Hematopoietic multipotent progenitor cell treated with erythropoietin and hydrocortisone succinate and interleukin-3 and kit ligand, for 17 days (in vitro differentiated cells): ENCODE measurements at places on chromosomes 5 and 9.

DNA sequence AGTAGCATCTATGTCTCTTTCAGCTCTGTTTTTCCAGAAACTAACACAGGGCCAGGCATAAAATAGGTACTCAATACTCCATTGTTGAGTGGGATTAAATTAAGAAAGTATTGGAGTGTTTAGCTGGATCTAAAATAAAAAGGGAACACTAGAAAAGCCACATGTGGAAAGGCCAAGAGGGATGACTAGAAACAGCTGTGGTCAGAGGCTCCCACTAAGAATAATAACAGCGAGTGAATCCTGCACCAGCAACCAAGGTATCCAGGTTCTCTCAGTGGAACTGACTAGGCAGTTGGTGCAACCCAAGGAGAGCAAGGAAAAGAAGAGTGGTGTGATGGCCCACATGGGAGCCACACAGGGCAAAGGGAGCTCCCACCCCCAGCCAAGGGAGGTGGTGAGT is 31.5 kb upstream of the RGMB start:
- DNase-seq = no peak

DNA sequence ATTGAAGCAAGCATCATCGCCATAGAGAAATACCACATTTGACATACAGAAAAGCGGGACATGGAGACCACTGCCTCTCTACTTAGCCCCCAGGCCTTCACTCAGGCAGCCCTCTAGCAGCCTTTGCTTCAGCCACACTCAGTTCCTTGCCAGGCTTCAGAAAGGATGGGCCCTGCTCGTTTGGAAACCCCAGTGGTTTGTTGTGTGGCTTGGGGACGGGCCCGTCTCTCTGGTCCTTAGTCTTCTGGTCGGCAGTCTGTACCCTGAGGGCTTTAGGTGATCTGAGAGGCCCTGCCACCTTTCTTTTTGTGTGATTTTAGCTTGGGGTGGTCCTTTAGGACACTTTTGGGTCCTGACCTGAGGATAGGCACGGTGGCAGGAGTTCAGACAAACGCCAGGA is 21.1 kb upstream of the ARSI start:
- no peak for DNase-seq

- DNase-seq = no peak
These were observed 296.6 kb upstream of the RASA1 start for GRCh38 chr5:86971034-86971571.

DNA sequence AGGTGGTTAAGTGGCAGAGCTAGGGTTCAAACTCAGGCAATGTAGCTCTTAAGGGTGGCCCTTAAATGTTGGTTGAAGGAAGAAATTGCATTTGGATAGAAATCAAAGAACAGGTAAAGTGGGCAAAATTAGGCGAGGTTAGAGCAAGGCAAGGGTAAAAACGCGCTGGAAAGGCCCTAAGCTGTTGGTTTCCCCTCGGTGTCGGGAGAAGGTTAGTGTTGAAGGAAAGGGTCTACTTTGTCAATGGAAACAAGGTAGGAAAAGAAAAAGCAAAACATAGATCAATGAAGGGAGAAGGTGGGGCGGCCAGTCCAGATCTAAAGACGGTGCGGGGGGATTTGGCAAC is 431 bp downstream of the FASTKD3 start:
- DNase-seq = peak; percentile 12

DNA sequence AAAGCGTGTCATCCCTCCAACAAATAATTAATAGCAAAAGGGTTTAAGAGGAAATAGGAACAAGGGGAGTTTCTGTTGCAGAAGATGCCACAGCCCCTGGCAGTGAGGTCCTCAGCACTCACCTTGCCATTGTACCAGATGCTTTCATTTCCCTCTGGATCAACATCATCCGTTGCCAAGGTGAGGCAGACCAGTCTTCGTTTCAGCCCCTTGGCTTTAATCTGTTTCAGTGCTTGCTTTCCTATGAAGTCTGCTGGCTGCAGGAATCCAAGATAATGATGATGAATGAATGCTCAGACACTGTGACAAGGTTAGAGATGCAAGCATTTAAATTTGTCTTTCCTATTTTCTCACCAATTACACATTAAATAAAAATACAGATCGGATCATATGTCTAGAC is 20.0 kb upstream of the ARSB start:
- no peak for DNase-seq

DNA sequence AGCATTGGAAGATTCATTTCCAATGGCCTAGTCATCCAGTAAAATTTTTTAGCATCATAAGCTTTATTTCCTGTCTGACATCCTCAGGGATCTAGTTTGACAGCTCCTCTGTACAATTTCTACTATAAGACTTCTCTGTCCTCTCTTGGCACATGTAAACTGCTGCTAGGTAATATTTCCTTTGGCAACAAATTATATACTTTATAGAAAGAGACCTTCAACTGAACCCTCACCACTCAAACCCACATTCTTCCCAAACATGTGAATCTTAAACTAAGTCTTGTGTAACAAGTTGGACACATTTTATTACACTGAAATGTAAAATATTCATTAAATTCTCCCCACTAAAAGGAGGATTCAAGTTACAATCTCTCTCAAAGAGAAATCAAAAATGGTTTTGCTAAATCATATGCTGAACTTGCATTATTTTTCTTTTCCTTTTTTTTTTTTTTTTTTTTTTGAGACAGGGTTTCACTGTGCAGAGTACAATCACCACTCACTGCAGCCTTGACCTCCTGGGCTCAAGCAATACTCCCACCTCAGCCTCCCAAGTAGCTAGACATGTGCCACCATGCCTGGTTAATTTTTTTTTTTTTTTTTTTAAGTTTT is 36.9 kb downstream of the SCAI start:
- DNase-seq = no peak

- no peak for DNase-seq
These were observed 251.8 kb upstream of the CDH9 start for GRCh38 chr5:27290172-27290571.

DNA sequence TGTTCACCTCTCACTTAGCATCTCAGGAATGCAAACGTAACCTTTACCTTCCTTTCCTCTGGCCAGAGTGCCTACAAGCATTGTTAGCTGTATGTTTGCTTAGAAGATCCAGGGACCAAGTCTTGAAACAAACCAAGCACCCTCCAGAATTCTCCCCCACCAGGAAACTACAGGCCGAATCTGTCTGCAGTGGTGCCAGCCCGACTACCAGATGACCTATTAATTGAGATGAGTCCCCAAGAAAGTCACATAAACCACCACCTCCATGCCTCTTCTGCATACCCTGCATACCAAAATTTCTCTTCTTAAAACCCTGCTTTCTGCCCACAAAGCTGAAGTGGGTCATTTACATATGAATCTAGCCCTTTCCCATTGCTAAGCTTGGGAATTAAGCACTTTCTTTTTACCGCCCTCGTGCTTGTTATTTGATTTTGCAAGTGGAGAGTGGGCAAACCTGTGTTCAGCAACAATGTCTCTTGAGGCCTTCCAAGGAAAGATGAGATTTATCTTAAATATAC is 1239.1 kb downstream of the CDH12 start:
- no peak for DNase-seq

DNA sequence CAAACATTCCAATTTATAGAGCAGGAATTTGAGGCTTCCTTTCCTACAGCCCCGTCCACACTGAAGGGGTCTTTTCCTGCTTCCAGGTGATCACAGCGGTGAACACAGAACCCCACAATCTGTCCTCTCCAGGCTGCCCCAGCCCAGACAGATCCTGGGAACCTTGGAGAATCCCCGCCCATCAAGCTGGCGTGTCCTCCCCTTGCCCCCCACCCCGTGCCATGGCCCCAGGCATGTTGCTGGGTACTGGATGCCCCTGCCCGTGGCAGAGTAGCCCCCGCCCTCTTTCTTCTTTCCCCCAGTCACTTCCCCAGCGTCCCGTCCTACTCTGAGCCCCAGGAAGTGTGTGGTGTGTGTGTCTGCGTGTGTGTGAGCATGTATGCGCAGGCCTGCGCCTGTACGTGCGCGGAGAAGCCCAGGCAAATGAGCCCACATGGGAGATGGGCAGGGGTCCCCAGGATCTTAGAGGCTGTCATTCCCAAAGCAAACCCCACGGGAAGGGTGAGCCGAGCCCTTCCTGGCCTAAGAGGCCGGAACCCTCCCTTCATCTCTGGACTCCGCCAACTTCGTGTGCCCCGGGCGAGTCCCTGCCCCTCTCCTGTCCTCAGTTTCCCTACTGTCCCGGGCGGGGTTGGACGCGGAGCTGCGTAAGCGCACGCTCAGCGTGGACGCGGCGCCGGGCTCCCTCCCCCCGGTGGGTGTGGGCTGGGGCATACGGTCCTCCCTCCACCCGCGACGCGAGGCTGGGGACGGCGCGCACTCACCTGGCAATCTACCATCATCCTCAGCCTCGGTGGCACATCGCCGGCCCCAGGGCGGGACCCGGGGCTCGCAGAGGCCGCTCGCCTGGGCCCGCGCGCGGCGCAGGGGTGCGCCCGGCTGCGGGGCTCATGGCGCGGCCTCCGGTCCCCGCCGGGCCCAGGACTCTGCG is 15.2 kb downstream of the GBGT1 start:
- DNase-seq = peak; percentile 79

DNA sequence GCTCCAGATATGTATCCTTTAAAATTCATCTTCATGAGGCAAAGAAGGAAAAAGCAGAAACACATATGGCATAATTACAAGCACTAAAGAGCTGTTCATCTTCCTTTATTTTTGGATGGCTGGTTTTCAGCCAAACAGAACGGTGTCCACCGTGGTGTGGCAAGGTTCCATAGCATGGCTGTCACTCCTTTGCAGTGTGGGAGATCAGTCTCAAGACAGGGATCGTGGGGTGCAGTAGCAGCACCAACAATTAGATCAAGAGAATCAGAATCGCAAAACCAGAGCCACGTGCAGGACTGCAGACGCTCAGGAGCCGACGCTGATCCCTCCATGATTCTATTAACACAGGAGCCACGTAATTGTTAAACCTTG is 79.5 kb downstream of the SEMA4D start:
- DNase-seq = no peak

DNA sequence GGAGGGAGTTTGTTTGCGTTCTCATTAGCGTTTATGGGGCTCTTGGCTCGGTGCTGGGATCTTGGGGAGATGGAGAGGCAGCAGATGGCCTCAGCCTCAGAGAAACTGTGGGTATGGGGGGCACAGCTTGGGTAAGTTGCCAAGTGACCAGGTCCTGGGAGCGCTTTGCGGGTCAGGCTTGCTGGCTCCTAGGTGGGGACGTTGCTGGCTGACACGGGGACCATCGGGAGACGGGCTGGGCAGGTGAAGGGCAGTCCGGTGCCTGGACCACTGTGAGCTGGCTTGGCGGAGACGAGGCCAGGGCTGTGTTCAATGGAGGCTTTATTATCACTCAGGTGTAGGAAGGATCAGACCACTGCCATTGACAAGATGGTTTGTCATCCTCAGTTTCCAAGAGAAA is 30.0 kb downstream of the FGD3 start:
- DNase-seq = no peak

- no peak for DNase-seq
These were observed 720.8 kb upstream of the ZNF608 start for GRCh38 chr5:125467222-125467621.

DNA sequence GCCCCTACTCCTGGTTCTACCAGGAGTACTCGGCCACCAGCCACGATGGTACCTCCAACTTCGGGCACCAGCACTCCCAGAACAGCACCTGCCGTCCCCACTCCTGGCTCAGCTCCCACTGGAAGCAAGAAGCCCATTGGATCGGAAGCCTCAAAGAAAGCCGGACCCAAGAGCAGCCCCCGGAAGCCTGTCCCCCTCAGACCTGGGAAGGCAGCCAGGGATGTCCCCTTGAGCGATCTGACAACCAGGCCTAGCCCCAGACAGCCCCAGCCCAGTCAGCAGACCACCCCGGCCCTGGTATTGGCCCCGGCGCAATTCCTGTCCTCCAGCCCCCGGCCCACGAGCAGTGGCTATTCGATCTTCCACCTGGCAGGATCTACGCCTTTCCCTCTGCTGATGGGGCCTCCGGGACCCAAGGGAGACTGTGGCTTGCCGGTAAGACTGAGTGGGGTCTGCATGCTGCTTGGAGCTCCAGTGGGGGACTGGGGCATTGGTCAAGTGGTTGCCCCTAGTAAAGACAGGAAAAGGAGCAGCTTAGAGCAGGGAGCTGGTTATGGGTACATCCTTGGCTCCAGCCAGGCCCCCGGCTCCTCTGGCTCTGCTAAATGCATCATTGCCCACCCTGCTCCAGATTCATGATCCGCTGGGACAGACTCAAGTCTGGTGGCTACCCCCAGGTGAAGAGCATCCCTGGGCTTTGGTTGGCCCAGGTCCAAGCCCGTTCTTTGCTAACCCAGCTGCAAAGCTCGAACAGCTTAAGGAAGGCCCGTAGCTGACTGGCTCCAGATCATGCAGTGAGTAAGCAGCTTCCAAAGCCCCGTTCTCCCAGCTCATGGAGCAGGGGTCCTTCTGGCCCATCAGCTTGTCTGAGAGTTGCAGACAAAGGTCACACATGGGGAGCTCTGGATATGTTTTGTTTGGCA is 14.0 kb downstream of the COL27A1 start:
- DNase-seq = no peak

DNA sequence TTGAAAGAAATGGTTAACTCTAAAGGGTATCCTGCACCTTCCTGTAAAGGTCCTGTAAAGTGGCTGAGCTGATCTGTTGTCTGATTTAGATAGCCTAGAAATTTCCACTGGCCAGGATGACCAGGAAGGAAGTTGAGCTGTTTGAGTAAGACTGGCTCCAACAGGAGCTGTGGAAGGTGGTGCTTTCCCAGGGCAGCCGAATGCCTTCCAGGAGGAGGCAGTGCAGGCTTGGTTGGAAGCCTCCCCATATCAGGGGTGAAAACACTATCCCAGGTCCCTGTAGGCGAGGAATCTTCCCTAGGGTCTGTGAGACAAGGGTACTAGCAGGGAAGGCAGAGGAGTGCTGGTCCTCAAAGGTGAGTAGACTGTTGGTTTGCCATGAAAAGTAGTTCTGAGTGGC is 98.4 kb downstream of the LIX1 start:
- no peak for DNase-seq

- no peak for DNase-seq
These were observed 194.3 kb downstream of the PALM2AKAP2 start for GRCh38 chr9:109974143-109974917.

GRCh38 chr5:148312153-148312552 is at the start of gene SPINK7:
Gene SPINK7 (plus strand): TSS chr5:148312423. CDS start chr5:148312484, 61 bp downstream.
- no peak for DNase-seq
